ENCODE measurements at places on chromosomes 2 and 18.
A peak's percentile ranks its signal among the peaks of the same experiment; 100 is the strongest.

DNA sequence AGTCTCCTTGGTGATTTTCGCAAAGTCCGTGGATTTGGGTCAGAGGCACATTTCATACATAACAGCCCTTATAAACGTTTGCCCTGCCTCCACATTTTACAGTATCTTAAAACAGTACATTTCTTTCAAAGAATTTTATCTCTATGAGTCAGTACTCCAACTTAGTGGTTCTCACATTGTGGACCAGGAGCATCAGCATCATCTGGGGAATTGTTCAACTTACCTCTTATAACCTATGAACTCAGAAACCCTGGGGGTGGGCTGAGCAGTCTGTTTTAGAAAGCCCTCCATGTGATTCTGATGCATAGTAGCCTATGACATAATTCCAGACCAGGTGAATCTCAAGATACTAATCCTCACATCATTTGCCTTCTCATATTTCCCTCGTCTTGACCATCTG is 12.4 kb downstream of the SUPT7L start:
- no peak for DNase-seq

- DNase-seq = peak; percentile 72
Observed at GRCh38 chr2:136025057-136025973, 39.9 kb upstream of the DARS1 start.

GRCh38 chr2:32947076-32947483 is 327 bp downstream of the LTBP1 start:
- peak; percentile 27 for DNase-seq

- DNase-seq = no peak
Observed at GRCh38 chr2:60862642-60863041, 18.7 kb upstream of the REL start.

GRCh38 chr2:43305517-43305916 is 79.1 kb upstream of the ZFP36L2 start:
- no peak for DNase-seq

DNA sequence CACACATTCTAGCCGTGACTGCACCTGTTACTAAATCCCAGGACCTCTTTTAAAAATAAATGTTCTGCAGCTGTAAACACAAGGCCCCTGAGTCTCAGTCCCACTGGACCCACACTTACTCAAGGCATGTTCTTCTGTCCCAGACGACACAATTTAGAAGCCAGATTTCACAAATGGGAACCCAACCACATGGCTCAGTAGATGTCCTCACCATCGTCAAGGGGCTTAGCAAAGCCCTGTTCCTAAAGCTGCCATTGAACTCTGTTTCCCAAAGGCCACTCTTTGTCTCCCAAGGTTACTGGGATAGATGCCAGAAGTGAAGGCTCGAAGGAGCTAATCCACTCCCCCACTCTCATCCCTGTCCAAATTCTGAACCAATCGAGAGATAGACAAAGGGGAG is 301.0 kb downstream of the GALR1 start:
- no peak for DNase-seq

- no peak for DNase-seq
Observed at GRCh38 chr2:135975702-135976101, 9.7 kb downstream of the DARS1 start.

GRCh38 chr2:104880076-104880475 is 26.2 kb downstream of the POU3F3 start:
- DNase-seq = no peak

GRCh38 chr2:185695711-185696235 is 42.8 kb upstream of the FSIP2 start:
- no peak for DNase-seq

DNA sequence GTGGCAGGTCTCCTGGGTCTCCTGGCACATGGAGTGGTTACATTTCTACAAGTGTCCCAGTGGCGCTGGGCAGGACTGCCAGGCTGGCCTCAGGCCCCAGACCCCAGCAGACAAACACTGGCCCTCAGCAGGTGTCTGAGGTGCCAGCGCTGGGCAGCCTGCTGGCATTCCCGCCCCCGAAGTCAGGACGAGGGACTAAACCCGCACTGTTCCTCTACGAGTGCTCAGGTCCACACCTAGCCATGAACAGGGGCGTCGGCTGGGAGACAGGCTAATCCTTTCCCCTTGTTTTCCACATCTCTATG is 12.8 kb downstream of the SNED1 start:
- DNase-seq = no peak

- no peak for DNase-seq
Observed at GRCh38 chr18:32152705-32153448, 37.0 kb upstream of the MEP1B start.

GRCh38 chr2:31983762-31984467 is 26.9 kb downstream of the MEMO1 start:
- DNase-seq = no peak

DNA sequence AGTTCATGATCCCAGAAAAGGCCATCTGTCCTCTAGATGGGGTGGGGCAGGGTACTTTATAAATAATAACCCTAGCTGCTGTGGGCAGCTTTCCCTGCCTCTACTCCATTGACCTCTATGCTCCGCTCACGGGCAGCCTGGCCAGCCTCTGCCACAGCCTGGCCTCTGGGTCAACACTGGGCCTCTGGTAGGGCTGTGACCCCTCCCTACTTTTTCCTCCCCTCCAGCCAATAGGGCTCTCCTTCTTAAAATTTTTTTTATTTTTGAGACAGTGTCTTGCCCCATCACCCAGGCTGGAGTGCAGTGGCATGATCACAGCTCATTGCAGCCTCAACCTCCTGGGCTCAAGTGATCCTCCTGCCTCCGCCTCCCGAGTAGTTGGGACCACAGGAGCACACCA is 4.1 kb upstream of the GAREM2 start:
- no peak for DNase-seq

DNA sequence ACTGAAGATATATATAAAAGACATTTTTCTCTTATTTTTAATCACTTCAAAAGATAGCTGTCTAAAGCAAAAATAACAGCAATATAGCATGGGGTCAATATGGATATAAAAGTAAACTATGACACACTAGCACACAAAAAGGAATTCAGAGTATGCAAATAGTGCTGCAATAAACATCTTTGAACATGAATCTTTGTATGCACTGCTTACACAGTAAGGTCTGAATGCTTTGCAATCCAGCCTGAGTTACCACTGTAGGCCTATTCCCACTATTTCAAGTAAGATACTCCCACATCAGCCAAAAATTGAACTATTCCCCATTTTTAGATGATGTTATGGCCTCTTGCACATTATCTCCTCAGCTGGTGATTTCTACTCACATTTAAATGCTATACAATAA is 27.4 kb upstream of the ERCC3 start:
- peak; percentile 13 for DNase-seq

GRCh38 chr18:50706199-50706598 is 113.6 kb downstream of the MRO start:
- no peak for DNase-seq

GRCh38 chr18:31070206-31070605 is 27.7 kb upstream of the DSC3 start:
- DNase-seq = no peak

All from GM03348 (cell line).